Thoracic aorta (tissue), 2 donors: ENCODE measurements at places on chromosomes 3 and 15. TPM values are rescaled to one million over a fixed set of nuclear protein-coding genes. Genes with fewer than 3 reads are reported as not detected.

GRCh38 chr3:174957551-174958001, 98.4 kb downstream of the NAALADL2 start:
- H3K27ac ChIP-seq, result peak overlapping the region; percentile 56
- peaks cover 30% of the 10 kb centered on the region for H3K4me1 ChIP-seq
- H3K36me3 ChIP-seq, result no peaks in the 10 kb centered on the region
- no peaks in the 10 kb centered on the region for H3K27me3 ChIP-seq

Gene ITIH4
- 51.4 TPM for total RNA-seq

Gene GHSR
- total RNA-seq, result not detected

GRCh38 chr3:40287248-40287647, 22.3 kb upstream of the EIF1B start:
- no peaks in the 10 kb centered on the region for H3K36me3 ChIP-seq
- no peak for DNase-seq
- H3K4me1 ChIP-seq, result no peaks in the 10 kb centered on the region

Gene GASK1A
- 37.3 TPM for total RNA-seq

DNA sequence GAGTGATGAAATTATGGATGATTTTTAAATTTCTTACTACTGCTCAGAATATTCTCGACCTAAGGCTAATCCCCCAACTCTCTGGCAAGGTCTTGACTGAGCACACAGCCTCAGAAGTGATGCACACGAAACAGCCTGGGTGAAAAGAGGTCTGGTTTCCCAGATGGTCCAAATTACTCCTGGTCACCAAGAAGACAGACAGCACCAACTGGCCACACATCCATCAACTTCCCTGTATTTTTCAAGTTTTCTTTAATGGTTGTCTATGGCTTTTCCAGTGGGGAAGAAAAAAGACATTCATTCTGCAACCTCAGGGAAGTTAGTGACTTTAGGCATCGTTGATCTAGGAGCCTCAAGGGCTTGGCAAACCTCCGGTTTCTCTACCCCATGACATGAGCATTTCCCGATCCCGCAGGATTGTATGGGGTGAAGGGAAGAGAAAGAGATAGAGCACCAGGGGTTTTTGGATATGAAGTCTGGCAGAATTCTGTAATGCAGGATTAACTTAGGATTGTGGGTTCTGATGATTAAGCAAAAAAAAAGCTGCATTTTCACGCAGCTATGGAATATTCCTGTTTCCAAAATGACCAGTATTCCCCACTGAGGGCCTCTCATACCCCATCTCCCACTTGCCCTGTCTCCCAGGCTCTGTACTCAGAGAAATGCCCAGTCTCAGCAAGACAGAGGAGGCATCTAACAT, 62.2 kb downstream of the UMPS start:
- peaks cover 35% of the 10 kb centered on the region for H3K36me3 ChIP-seq
- no peak overlapping the region for H3K4me3 ChIP-seq
- no peak for DNase-seq
- H3K27ac ChIP-seq, result peak overlapping the region; percentile 75

Gene RTP3
- total RNA-seq, result not detected

DNA sequence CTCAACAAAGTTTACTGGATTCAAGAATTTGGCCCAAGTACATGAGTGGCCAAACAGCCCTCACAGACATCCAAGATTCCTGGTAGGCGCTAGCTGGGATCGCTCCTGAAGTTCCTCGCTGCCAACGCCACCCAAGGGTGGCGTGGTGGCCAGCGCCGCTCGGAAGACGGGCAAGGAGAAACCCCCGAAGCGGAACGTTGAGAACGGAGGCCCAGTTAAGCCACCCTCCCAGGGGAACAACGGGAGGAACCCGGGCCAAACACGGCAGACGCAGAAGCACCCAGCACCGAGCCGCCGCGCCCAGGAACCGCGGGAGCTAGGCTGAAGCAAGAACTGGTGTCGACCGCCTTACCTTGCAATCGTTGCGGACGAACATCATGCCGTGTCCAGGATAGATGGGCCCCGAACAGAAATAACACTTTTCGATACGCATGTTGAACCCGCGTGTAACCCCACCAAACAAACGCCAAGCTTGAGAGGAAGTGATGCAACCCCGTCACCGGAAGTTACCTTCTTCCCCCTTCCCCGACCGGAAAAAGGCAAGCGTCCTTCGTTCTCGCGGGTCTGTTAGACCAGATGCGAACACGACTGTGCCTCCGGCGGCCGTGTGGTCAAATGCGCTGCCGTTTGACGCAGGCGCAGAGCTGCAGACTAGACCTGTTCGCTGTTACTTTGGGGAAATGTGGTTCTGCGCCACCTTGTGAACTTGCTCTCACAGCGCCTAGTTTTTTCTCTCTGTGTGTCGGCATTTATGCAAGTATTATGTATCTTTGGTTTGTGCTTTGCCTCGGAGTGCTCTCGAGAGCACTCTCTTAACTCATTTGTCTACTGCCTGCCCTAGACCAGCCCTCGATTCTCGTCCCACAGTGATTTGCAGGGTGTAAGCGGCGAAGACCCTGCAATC, at the start of gene RSL24D1:
RSL24D1 (minus strand) TSS at position 484 of the 904 bp plus-strand sequence; CDS start at position 433, 51 bp downstream.
- peak within 1 kb of the TSS; percentile 95 for H3K27ac ChIP-seq
- H3K4me3 ChIP-seq, result peak within 1 kb of the TSS; percentile 84
- peaks cover 4% of the 10 kb centered on the region for H3K36me3 ChIP-seq
- H3K4me1 ChIP-seq, result peaks cover 36% of the 10 kb centered on the region

- no peak overlapping the region for H3K4me3 ChIP-seq
- peak overlapping the region; percentile 40 for H3K27ac ChIP-seq
- H3K36me3 ChIP-seq, result no peaks in the 10 kb centered on the region
- H3K27me3 ChIP-seq, result no peaks in the 10 kb centered on the region
These were observed 65.6 kb downstream of the ABTB1 start for GRCh38 chr3:127738192-127738840.

Gene ZNF80
- not detected for total RNA-seq

DNA sequence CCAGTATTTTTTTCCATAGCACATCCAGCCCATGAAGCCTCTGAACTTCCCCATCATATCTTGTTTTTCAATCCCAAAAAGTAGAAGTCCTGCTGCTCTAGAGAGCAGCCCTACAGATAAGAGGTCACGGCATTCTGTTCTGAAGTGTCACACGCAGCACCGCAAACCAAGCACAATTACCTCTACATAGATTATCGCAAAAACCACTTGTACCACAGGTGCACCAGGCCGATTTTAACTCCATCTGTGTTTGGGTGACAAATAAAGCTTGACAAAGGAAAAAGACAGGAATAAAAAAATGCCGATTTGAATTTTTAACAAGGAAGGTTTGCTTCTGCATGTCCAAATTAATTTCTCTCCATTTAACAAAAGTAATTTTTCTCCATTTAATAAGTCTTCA, 113.7 kb downstream of the MYO5A start:
- no peak for DNase-seq
- no peak overlapping the region for H3K4me3 ChIP-seq
- no peaks in the 10 kb centered on the region for H3K36me3 ChIP-seq
- no peaks in the 10 kb centered on the region for H3K4me1 ChIP-seq
- H3K27ac ChIP-seq, result no peak overlapping the region
- H3K27me3 ChIP-seq, result no peaks in the 10 kb centered on the region

- DNase-seq, result no peak
- H3K36me3 ChIP-seq, result no peaks in the 10 kb centered on the region
- no peak overlapping the region for H3K27ac ChIP-seq
- no peaks in the 10 kb centered on the region for H3K4me1 ChIP-seq
- H3K4me3 ChIP-seq, result no peak overlapping the region
These were observed 808.7 kb downstream of the GRM7 start for GRCh38 chr3:7669641-7670040.

GRCh38 chr3:15676259-15676658, 74.7 kb downstream of the BTD start:
- H3K27me3 ChIP-seq, result no peaks in the 10 kb centered on the region
- no peaks in the 10 kb centered on the region for H3K4me1 ChIP-seq
- no peak overlapping the region for H3K4me3 ChIP-seq

DNA sequence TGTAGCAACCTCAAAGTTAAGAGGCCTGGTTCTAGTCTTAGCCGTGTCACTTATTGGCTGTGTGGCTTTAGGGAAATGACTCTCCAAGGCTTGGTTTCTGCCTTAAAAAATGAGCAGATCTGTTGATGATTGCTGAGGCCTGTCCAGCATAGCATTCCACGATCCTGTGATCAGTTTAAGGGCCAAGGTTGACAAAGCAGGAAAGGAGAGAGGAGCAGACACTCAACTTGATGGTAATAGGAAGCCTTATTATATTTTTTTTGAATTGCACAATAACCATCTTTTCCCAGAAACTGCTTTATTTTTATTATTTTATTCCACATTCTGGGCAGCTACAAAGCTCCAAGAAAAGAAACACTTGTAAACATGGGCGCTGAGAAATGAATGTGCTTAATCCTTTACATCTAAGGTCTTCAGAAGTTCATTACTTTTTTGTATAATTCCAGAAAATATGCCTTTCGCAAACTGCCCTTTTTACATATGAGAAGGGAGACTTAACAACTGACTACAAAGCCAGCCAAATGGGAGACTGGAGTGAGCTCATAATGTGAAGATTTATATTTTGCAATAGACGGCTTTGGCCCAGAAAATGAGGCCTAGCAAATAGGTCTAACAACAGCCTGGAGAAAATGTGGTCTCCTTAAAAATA, 241.0 kb downstream of the ATP8B4 start:
- H3K4me3 ChIP-seq, result no peak overlapping the region
- peaks cover 25% of the 10 kb centered on the region for H3K4me1 ChIP-seq
- no peak for DNase-seq
- peak overlapping the region; percentile 80 for H3K27ac ChIP-seq
- H3K27me3 ChIP-seq, result no peaks in the 10 kb centered on the region
- H3K36me3 ChIP-seq, result no peaks in the 10 kb centered on the region

Gene DAZL
- not detected for total RNA-seq

Gene LRRC34
- total RNA-seq, result 4.5 TPM

Gene CLEC3B
- total RNA-seq, result 96.6 TPM

DNA sequence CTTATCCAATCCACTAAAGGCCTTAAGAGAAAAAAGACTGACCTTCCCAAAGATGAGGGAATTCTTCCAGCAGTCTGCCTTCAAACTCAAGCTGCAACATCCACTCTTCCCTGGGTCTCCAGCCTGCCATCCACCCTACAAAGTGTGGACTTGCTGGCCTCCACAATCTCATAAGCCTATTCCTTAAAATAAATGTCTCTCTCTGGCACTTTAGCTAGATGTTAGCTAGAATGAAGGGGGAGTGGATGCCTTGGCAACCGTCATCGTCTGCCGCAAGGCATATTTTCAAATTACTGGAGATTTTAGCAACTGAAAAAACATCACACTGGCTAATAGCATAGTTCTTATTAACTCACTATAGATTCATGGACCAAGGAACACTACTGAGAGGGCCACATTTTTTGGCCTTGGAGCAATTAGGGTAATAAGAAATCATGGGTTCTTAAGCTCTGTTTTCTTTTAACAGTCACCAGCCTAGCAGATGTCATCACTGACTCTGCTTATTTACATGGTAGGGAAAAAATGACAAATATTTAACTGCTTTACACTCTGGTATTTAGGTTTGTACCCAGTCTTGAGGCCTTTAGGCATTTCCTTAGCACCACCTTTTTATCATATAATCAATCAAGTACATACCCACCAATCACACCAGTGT, 245.3 kb downstream of the MYRIP start:
- no peak for DNase-seq
- peak overlapping the region; percentile 62 for H3K27ac ChIP-seq
- H3K4me1 ChIP-seq, result peaks cover 22% of the 10 kb centered on the region
- no peaks in the 10 kb centered on the region for H3K27me3 ChIP-seq
- H3K36me3 ChIP-seq, result no peaks in the 10 kb centered on the region

GRCh38 chr3:116160594-116160993, 284.7 kb downstream of the LSAMP start:
- no peaks in the 10 kb centered on the region for H3K27me3 ChIP-seq
- no peak overlapping the region for H3K4me3 ChIP-seq
- no peaks in the 10 kb centered on the region for H3K36me3 ChIP-seq
- no peaks in the 10 kb centered on the region for H3K4me1 ChIP-seq
- no peak for DNase-seq

DNA sequence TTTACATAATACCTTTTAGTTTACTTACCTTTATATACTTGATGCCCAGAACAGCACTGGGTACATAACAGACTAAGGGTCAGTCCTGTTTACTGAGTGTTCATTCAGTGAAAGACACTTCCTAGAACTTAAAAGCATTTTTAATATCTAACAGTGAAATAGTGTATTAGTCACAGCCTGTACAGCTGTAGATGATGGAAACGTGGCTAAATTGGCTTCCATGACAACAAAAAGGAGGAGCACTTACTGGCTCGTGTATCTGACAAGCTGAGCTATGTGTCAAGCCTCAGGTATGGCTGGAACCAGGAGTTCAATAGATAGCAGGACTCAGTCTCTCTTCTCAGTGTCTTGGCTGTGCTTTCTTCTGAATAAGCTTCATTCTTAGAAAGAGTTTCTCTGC, 40.2 kb downstream of the CMTM8 start:
- DNase-seq, result no peak
- H3K27ac ChIP-seq, result no peak overlapping the region
- no peaks in the 10 kb centered on the region for H3K4me1 ChIP-seq
- no peaks in the 10 kb centered on the region for H3K27me3 ChIP-seq
- H3K4me3 ChIP-seq, result no peak overlapping the region

DNA sequence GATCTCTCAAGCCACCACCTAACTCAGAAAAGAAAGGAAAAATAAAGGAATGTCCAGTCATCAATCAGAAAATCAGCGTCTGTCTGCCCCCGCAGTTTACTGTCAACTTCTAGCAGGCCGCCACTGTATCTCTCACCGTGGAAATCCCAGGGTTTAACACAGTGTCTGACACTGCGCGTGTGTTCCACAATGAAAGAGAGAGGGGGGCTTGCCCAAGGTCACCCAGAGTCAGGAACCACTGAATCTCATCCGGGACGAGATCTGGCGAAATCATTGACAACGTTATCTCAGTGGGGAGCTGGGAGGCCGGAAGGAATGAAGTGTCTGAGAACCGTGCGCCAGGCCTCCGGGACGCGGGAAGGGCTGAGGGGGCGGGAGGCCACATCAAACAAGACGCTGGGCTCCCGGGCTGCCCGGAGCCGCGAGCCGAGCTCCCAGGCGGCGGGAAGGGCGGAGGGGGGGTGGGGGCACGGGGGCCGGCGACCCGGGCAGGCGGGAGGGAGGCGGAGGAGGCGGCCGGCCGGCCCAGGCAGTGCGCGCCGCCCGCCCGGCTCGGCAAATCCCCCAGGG, 2.2 kb upstream of the HES1 start:
- peak overlapping the region; percentile 85 for H3K27ac ChIP-seq
- no peaks in the 10 kb centered on the region for H3K27me3 ChIP-seq
- peak overlapping the region; percentile 67 for H3K4me3 ChIP-seq
- H3K4me1 ChIP-seq, result peaks cover 22% of the 10 kb centered on the region
- DNase-seq, result peak; percentile 56

Gene TM4SF4
- total RNA-seq, result not detected
